Stimulated activated CD4-positive, alpha-beta T cell treated with anti-CD3 and anti-CD28 coated beads, Interleukin-2, amount 100 ng/mL, for 24 hours (primary cell): ENCODE measurements at places on chromosomes 6 and 20.

DNA sequence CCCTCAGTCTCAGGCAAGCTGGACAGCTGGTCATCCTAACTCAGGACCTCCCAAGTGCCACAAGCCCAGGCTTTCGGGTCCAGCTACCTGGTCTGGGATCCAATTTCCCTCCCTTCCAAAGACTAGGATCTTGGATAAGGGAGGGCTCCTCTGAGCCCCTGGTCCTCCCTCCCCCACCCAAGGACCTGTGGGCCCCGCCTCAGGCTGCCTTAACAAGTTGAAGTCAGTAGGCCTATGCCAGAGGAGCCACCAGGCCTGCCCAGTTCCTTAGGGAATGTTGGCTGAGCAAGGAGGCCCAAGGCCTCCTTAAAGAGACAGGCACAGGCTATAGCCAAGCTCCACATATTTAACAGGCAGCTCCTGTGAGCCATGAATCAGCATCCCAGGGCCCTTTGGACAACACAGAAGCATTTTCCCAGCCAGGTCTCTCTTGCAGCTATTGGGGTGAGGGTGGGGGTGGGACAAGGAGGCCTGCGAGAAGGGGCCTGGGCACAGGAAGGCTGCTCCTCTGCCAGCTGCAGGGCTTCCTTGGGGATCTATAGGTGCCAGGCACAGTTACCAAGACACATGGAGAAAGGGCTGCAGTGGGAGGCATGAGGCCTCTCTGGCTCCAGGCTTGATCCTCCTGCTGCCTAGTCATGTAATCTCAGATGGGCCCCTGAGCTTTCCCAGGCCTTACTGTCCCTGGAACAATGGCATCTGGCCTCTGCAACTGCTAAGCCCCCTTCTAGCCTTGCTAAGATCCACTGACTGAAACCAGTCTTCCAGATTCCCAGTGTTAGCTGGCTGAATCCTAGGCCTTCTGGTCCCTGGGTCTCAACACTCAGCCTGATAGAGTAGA is 27.4 kb upstream of the NOL4L start:
- DNase-seq: no peak

DNA sequence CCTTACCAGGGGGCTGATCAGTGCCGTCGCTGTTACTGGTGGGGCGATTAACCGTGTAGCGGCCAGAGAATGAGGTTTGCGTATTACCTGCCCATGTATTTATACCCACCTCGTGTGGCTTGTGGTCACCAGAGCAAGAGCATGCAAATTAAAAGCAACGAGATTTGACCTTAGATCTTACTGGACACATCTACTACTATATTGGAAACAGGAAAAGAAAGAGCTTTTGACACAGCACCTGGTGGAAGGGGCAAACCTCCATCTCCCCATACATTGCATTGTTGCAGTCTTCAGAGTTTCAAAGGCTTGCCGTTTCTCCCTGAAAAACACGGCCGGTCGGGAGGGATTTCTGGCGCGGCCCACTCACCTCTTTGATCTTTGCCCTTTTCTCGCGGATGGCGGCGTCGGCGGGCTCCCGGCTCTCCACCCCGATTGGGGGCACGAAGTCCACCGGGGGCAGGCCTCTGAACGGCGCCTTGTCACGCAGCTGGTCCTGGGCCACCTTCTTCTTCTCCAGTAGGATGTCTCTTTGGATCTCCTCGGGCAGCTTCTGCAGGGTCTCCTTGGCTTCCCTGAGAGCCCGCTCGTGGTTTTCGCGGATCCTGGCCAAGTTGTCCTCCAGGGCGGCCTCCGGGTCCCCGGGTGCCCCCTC is 1.3 kb downstream of the MAN1A1 start:
- DNase-seq: peak; percentile 52

GRCh38 chr6:134772671-134773360 is 177.1 kb downstream of the ALDH8A1 start:
- DNase-seq: no peak

GRCh38 chr20:63047267-63047666 is 40.5 kb upstream of the BHLHE23 start:
- DNase-seq: no peak

- DNase-seq: no peak
Measured at GRCh38 chr6:129451187-129451586, 258.8 kb downstream of the ARHGAP18 start.

DNA sequence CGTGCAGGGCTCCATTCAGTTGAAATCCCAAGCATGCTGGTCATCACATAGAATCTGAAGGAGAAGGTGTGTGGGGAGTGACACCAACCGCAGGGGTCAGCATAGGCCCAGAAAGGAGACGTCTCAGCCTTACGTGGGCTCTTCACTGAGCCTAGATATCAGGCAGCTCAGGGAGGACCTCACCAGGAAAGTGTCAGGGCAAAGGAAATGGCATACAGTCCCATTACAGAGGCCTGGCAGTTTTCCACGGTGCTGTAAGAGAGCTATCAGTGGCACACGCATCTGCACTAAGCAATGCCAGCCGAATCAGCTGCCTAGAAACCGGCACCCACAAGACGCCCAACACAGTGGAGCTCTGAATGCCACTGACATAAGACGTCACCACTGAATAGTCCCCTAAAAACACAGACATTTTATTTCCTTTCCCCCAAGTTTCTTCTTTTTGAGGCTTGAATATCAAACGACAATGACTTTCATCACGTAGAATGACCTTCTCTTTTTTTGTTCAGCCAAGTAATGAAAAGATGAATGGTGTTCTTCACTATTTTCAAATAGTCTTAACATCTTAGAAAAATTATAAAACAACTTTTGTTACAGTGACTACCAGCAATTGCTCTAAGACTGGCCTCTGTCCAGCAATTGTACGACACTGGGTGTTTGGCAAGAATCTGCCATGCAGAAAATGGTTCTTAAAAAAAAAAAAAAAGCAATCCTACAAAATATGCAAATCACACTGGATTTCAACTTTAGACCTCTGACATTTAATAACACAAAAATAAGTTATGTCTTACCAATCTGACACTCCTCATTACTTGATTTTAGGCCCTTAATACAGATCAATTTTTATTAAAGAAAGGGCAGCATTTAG is 88.9 kb upstream of the FOXQ1 start:
- no peak for DNase-seq

- DNase-seq: no peak
Measured at GRCh38 chr6:119384444-119384843, 34.9 kb upstream of the MAN1A1 start.

GRCh38 chr6:17022604-17023003 is 79.2 kb upstream of the STMND1 start:
- DNase-seq: no peak

DNA sequence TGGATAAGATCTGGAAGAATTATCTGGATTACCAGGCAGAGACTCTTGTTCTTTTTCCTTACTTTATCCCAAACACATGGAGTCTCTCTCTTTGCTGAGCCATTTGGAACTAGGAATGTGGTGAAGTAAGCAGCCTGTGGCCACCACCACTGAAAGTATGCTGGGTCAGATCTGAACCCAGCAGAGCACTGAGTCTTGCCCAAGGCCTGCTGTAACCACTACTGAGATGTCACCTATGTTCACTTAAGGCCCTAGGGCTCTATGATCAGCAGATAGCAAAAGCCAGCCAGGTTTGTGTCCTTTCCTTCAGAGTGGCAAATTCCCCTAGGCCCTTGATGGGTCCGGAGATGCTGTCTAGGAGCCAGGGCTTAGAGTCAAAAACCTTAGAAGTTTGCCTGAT is 103.3 kb upstream of the PLN start:
- DNase-seq: no peak

DNA sequence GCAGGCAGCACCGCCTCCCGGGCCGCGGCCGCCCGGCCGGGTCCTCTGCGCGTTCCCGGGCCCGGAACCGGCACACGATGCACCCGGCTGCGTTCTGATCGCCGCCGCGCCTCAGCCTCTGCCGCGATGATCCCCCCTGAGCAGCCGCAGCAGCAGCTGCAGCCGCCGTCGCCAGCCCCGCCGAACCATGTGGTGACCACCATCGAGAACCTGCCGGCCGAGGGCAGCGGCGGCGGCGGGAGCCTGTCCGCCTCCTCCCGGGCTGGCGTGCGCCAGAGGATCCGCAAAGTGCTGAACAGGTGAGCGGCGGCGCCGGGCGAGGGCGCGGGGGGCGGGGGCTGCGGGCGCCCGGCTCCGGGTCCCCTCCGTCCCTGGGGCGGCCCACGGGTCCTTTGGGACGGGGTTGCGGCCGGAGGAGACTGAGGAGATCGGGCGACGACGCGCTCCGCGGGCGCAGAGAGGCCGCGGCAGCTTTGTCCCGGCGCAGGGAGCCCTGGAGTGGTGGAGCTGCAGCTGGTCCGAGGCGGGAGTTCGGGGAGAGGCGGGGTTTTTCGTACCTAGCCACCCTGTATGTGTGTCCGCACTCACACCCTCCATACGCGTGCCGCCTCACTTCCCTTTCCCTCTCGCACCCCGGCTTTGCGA is 659 bp downstream of the SLC35F1 start:
- DNase-seq: no peak

DNA sequence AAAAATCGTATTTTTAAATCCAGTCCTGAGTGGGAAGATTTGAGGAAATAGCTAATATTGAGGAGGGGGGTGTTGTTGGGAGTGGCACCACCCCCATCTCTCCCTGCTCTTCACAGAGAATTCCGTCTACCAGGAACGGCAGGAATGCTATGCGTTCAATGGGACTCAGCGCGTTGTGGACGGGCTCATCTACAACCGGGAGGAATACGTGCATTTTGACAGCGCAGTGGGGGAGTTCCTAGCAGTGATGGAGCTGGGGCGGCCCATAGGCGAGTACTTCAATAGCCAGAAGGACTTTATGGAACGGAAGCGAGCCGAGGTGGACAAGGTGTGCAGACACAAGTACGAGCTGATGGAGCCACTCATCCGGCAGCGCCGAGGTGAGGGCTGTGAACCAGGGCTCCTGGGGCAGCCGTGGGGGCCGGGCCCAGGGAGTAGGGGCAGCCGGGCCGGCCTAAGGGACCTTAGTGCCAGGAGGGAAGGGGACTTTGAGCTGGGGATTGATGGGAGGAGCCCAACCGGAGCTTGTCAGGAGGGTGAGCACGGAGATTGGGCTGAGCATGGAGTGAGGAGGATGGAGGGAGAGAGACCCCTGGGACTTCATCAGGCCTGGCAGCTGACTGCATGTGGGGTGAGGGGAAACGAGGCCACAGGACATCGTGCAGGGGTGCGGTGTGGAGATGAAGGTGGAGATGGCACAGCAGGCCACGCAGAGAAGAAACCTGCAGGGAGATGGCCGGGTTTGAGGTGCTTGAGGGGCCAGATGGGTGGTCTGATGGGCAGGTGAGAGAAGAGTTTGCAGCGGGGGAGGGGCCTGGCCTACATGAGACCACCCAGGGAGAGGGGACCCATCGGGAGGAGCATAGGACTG is 41.3 kb downstream of the HLA-DPB1 start:
- no peak for DNase-seq
